WTC11 (cell line): ENCODE measurements at places on chromosomes 1 and 21.

GRCh38 chr1:229208481-229208880, 62.4 kb upstream of the RAB4A start:
- DNase-seq = no peak

DNA sequence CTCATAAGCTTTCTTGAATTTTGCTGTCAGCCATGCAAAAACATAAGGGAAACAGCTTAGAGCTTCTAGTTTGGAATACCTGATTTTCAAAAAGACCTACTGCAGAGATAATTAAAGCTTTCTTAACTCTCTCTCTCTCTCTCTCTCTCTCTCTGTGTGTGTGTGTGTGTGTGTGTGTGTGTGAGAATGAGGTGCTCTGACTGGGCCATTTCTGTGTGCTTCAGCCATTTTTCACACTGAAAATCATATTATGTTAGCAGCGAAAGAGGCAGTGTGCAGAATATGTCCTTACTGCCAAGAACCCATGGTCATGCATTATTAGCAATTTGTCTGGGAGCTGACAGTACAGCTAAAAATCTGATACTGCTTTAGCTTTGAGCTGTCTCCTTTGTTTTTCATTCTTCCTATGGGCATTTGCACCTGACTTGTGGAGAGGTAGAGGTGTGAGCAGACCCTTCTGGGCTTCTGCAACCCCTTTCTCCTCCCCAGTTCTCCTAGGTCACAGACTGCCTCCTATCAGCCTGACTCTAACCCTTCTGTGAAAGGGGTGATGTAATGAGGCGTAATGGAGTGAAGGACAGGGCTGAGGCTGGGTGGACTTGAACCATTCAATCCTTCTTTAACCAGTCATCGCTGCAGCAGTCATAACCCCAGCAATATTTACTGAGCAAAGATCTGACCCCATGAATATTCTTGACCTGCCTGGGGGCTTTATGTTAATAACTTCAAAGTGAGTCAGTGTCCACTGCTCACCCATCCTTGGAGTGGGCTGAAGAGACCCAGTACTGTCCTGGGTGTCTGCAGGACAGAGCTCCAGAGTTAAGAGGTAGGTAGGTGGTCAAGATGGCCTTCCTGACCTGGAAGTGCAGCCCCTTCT, 61.2 kb downstream of the SYT6 start:
- DNase-seq = no peak

DNA sequence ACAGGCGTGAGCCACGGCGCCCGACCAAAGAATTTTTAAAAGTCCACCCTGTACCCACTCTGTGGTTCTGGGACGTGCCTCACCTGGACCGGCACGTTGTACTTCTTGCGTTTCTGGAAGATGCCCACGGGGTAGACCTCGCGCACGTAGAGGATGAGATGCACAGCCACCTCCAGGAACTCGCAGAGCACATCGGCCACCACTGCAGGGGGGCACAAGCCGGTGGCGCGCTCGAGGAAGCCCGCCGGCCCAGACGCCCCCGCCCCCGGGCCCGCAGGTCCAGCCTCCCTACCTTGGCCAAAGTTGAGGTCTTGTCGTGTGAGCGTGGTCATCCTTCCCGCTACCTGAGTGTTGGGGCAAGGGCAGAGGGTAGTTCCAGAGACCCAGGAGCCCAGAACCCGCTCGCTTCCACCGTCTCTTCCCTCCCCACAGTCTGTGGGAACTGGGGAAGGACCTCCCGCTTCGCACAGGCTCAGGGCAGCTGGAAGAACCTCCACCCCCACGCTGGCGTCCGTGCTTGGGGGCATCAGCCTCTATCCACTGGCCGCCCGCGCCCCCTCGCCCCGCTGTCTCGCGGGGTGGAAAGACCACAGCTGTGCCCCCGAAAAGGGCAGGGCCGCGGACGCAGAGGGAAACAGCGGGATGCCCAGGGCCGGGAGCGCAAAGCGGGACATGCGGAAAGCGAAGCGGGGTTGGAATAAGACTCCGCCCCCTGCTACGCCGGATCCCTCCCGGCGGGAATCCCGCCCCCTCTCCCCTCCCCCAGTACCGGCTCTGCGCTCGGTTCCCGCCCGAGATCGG, 478 bp downstream of the MAD2L2 start:
- no peak for DNase-seq

DNA sequence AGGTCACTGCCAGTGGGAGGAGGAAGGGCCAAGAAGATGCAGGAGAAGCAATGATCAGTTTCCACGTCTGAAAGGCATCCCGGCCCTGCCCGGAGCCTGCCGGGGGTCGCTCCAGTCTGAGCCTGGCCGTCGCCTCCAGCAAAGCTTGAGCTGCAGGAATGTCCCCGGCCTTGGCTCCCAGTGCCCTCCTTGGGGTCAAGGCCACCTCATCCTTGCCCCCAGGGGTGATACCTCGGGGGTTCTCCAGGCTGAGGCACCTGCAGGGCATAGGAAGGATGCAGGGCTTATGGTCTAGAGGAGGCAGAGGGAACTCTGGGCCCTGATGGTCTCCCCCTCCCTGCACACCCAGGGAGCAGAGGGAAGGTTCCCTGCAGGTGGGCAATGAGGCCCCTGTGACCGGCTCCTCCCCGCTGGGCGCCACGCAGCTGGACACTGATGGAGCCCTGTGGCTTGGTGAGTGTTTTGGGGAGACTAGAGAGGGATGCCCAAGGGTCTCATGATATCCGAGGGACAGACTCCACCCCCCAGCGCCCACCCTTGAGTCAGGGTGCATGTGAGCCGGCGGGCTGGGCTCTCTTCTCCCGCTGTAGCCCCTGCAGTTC, 19.9 kb downstream of the RNF223 start:
- no peak for DNase-seq

DNA sequence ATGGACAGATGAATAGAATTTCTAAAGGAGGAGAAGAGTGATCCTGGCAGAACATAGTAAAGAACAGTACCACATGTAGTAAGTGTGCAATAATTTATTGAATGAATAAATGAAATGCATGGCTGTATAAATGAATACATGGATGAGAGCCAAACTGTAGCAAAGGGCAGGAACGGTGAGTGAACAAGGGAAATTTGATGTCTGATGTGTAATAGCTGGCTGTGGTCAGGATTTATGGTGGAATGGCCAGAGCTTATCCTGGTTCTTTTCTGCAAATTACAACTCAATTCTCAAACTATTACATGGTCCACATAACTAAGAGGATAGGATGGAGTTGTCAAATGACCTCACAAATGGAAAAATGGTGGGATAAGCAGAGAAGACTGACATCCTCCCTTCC, 43.2 kb upstream of the ARHGAP29 start:
- no peak for DNase-seq

DNA sequence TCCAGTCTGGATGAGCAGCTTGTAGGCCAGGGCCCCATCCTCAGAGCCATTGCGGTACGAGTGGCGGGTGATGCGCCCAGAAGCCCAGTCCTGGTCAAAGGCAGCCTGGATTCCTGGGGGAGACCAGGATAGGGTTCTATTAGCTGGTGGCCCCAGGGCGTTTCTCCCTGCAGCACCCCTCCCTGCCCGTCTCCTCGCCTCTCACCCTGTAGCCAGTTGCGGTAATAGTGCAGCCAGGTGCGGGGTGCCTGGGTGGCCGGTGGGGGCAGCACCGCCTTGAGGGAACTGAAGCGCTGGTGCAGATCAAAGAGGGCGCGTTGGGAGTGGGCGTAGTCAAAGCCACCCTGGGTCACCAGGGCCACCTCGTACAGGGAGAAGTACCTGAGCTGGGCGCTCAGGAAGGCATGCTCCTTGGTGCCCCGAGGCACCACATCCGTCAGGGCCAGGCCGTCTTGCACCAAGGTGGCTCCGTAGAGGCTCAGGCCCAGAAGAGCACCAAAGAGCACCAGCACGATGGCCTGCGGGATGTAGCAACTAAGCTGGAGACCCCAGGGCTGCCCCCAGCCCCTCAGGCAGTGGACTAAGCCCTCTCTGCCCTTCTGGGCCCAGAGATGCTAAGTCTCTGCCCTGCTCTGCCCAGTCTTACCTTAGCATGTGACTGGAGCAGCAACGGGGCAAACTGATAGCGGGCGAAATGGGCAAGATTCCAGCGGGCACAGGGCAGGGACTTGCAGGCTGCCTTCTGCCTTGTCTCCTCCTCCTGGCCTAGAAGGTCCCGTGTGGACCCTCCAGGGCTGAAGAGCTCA, 15.7 kb downstream of the PTCH2 start:
- DNase-seq = peak; percentile 68

GRCh38 chr1:62285440-62285839, 33.8 kb downstream of the KANK4 start:
- DNase-seq = no peak

GRCh38 chr1:115210302-115210711, 121.0 kb upstream of the TSPAN2 start:
- no peak for DNase-seq
